ENCODE measurements at places on chromosomes 1 and 21.

DNA sequence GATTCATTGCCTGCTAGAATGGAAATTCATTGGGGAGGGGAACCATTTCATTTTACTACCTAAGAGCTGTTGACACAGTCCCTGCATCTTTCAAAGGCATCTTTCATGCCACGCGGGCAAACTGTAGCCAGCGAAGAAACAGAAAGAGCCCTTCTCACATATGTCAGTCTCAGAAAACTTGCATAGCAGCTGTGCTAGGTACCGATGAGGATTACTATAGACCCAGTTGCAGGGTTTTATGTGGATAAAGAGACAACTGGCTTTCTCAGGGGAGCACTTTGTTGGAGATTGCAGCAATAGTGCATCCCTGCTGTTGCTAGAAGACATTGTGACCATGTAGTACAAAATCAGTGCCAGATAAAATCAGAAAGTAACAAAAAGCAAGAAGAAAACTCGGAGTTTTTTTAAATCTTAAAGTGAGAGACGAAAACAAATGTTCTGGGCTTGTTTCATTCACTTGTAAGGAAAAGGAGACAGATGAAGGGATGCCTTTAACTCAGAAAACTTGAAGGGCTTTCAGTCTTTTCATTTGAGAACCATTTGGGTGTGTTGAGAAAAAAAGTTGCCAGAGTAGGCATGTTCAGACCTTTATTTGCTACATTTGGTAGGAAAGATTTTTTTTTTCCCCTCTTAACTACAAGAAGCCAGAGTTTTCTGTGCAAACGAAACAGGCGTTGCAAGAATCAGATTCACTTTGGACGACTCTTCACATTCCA, 804.1 kb downstream of the USP25 start:
- DNase-seq = no peak

DNA sequence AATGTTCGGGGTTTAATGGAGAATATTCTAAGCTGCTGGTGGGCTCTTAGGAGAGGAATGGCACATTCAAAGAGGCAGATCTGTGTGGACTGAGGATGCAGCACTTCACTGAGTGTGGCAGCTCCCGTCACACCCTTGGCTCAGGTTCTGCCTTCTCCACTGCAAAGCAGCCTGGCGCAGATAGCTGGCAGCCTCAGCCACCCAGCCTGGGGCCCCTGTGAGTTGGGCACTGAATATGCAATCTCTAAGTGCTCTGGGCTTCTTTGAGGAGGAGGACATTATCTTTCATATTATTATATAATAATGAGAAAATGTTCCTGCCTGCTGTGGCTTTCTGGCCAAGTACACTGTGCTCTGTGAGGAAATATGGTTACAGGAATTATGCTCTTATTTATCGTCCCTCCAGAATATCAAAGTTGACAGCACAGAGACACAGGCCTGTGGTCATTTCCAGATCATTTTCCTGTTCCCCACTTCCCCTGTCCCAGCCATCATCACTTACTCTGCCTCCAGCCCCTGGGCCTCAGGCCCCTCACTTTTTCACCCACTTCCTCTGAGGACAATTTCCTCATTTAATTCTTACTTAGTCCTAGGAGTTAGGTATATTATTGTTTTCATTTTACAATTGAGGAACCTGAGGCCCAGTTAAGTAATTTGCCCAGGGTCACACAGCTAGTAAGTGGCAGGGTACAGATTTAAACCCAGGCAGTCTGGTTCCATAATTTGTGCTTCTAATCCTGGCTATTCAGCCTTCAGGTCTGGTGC, 53.6 kb downstream of the MAB21L3 start:
- no peak for DNase-seq

- no peak for DNase-seq
These were observed 85.2 kb upstream of the SIPA1L2 start for GRCh38 chr1:232715154-232715553.

DNA sequence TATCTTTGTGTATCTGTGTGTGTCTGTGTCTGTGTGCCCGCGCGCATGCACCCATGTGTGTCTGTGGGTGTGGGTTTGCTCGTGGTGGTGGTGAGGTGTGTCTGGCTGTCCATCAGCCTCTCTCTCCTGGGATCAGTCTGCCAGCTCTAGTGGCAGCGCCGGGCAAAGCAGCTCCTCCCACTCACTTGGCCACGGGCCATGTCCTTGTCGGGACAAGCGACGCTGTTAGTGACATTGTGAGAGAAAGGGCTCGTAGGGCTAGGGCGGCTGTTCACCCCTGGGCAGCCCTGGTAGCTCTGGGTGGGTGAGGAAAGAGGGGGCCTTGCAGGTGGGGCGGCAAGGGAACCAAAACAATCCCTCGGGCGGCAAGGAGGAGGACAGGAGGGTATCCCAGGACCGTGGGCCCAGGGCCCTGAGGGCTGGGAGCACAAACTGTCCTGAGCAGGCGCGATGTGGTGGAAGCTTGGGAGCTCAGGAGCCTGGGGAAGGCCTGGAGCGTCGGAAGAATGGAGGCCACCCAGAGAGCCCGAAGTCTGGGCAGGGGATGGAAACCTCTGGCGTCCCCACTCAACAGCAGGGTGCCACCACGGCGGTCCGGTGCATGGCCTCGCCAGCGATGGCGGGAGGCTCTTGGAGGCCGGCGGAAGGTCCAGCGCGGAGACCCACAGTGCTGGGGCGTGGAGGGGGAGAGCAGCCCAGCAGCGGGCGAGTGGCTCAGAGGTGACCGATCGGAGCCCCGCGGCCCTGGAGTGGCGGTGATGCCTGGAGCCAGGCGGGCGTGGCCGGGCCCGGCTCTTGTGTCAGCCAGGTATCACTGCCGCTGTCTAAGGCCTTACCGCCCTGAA, 140.5 kb downstream of the LIPI start:
- no peak for DNase-seq

DNA sequence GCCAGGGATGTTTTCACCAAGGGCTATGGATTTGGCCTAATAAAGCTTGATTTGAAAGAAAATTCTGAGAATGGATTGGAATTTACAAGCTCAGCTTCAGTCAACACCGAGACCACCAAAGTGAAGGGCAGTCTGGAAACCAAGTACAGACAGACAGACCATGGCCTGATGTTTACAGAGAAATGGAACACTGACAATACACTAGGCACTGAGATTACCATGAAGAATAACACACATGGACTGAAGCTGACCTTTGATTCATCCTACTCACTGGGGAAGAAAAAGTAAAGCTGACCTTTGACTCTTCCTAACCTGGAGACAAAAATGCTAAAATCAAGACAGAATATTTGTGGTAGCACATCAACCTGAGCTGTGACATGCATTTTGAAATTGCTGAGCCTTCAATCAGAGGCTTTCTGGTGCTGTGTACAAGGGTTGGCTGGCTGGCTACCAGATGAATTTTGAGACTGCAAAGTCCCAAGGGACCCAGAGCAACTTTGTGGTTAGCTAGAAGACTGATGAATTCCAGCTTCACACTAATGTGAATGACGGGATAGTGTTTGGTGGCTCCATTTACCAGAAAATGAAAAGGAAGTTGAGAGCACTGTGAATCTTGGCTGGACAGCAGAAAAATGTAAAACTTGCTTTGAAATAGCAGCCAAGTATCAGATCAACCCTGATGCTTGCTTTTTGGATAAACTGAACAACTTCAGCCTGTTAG, 190.4 kb upstream of the KCTD3 start:
- no peak for DNase-seq

GRCh38 chr1:101407505-101408211, 170.8 kb downstream of the S1PR1 start:
- no peak for DNase-seq

DNA sequence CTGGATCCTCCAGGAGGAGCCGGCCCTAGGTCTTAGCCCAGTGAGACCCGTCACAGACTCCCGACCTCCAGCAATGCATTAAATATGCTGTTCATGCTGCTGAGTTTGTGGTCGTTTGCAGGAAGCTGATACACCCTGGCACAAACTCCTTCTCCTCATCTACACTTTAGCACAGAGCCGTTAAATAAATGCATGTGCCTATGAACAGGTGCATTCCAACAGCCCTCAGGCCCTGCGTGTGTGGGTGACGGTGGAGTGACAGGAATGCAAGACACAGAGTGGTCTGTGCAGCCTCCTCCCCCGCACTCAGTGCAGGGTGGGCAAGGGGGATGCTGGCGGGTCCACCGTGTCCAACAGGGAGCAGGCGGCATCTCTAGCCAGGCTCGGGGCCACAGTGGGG, 106.6 kb upstream of the TMPRSS2 start:
- no peak for DNase-seq
